ENCODE measurements at places on chromosomes 7 and 10. TPM values are rescaled to one million over a fixed set of nuclear protein-coding genes. Genes with fewer than 3 reads are reported as not detected.

The EPHB6 gene
- 18.1 TPM for total RNA-seq

The VAX1 gene
- total RNA-seq, result 0.12 TPM

The BTBD16 gene
- 0.16 TPM for total RNA-seq

The MMP21 gene
- total RNA-seq, result 0.08 TPM

The ERV3-1 gene
- total RNA-seq, result 17.3 TPM

DNA sequence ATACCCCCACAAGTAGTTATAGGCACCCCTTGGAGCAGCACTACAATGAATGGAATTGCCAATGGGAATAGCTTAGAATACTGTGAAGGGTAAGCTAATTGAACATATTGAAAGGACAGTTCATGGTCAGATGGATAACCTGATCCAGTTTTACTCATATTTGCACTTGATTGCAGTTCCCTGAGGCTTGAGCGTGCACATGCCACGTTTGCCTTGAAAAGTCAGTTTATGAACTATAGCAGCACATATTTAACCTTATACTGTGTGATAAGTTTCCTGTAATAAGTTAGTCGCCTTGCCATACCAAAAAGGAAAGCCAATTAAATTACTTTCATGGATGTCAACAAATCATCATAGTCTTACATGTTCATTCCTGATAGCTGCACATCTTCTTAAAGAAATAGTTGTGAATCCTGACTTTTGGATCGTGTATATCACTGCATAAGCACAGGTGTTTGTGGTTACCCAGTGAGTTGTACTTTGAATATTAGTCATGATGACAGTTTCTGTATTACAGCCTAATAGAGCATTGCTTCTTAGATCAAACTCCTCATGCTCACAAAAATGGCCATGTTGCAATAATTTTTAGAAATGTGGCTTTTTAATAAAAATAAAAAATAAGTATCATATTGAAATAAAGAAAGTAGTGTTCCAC is 21.6 kb downstream of the DNTT start:
- ATAC-seq, result no peak

DNA sequence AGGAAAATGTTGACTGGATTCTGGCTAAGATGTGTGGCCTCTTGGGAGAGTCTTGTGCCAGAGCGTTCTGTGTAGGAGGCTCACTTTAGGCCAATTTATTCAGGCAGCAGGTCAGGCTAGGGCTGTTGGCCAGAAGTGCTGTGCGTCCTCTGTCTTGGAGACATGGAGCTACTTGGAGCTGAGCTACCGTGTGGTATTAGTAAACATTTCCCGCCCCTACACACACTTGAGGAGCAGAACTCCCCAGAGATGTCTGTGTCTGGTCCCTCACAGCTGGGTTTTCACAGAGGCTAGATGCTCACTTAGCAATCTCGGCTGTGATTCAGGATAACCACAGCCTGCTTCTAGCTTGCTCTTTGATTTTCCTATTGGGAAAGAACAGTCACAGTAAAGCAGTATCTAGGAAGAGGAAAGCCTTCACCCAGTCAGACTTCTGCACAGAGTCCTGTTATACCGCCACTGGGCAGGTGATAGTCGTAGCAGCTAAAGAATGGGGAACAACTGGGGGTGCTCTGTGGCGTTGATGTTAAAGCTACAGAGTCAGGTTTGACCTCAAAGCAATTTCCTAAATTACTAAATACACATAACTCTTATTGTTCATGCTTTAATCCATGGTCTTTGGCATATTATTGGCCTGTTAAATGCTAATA is 86.7 kb downstream of the MDFIC start:
- no peak for ATAC-seq

DNA sequence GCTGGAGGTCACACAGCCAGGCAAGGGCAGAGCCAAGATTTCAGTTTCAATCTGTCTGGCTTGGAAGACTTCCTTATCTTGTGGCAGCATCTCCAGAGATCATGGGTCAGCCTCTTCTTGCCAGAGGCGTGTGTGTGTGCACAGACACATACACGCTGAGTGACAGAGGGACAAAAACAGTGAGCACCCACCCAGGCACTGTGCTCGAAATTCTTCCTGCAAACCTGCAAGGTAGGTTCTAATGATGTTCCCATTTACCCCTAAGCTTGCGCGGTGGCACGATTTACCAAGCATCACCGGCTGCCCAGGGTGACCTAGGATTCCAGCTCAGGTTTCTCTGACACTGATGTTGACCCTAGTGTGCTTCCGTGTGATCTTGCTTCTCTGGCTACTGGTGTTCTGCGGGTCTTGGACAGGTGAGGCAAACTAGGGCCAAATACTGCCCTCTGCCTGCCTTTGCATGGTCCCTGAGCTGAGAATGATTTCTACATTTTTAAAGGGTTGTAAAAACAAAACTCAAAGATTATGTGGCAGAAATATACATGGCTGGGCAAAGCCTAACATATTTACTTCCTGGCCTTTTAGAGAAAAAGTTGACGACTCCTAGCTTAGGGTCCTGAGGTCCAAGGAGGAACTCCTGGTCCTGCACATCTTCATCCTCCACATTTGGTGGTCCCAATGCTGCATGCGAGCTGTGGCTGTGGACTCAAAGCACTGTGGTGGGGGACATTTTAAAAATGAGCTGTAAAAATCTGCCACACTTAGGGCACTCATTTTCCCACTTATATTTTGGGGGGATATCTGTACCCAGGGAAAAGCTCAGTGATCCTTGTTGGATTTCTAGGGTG is 268.5 kb downstream of the RPS24 start:
- ATAC-seq, result no peak

- ATAC-seq, result no peak
Observed at GRCh38 chr10:82847242-82847641, 972.2 kb downstream of the NRG3 start.

DNA sequence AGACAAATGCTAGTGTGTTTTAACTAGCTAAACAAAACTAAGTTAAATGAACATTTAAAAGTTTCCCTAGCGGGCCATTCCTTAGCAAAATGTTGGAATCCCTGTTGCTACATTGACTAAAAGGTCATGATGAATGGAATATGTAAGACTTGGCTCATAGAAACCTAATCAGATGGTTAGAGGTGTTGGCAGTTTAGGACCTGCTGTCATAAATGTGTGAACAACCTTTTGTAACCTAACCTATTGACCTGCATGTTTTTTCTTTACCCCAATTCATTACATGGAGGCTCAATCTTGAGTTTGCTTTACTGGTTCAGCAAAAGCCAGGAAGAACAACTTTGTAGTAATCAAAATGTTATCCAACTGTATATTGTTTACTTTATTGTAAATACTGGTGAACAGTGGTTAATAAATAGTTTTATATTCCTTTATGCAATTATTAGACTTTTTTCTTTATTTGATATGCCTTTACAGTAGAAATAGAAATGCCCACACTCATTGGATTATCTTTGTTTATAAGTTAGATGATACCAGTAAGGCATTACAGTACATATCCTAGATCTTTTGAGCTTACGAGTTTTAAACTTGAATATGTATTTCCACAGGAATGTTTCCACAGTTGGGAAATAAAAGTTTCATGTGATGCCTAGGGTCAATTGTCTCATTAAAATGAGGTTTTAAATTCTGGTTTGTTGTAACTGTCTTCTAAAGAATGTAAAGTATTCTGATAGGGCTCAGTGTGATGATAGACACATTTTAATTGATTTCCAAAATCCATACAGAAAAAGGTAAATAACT is 11.6 kb downstream of the CBX3 start:
- ATAC-seq, result no peak

Data from esophagus mucosa (tissue), 1 donor.